ENCODE measurements at places on chromosomes 6 and 20.

DNA sequence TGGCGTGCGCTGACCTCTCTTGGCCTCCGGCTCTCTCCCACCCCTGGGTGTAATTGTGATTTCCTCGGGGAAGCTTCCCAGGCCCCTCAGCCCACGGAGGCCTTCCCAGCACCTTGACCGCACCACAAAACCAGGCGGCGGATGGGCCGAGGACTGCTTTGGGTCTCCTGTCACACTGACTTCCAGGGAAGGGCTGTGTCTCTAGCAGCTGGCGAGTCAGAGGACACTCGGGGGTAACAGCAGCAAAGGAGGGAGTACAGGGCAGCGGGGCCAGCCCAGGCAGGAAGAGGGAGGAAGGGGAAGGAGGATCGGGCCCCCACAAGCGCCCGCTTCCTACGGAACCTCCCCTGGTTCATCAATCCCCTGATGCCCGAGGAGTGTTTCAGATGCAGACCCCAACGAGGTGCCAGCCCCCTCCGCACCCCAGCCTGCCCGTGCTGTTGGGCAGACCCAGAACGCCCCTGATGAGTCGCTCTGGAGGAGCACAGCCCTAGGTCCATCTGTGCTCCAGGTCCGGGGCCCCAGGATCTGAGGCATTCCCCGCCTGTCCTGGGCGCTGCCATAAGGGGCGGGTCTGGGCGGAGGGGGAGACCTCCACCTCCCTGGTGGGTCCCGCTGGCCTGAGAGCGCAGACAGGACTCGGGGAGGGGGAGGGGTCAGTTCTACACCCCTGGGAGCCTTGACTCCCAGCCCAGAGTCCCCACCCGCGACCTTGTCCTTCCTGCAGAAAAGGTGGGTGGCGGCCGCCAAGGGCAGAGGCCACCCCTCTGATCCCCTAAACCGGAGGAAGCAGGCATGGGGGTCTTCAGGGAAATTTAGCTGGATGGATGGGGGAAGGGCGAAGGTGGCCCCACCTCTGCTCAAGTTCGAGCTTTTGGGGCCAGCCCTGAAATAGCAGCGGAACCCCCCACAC lies 956 bp downstream of the CHRNA4 start:
- no peak for DNase-seq

DNA sequence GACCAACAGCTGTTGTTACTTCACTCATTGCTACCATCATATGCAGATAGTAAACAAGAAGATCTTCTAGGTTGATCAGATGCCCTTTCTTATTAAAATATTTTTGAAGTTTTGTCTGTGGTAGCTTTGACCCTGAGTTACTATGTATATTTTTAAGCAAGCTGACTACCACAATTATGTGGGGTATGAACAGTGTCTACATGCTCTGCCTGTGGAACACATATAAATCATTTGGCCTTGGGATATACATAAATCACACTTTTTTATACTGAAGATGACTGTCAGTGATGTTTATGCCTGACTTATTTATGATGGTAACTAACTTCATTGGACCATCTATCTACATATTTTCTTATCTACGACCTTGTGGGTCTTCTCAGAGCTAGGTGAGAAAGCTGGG lies 44.2 kb downstream of the LIN28B start:
- no peak for DNase-seq

- peak; percentile 37 for DNase-seq
These were observed 194.4 kb downstream of the KIF16B start for GRCh38 chr20:16378712-16379370.

DNA sequence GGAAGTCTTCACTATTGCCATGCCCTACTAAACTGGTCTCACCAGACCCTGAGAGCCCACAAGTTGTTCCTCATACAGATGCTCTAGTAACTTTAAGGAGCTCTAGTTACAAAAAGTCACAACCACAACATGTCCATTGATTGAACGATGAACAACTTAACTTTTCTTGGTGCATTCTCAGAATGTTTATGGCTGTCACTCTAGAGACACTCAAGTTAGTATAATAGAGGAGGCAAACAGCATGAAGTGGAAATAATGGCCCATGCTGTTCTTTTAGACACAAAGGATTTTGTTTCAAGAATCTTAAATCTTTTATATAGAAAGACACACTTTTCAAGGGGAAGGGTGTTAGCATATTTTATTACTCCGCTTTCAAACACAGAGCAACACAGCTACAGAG lies 934.4 kb downstream of the HACE1 start:
- no peak for DNase-seq

DNA sequence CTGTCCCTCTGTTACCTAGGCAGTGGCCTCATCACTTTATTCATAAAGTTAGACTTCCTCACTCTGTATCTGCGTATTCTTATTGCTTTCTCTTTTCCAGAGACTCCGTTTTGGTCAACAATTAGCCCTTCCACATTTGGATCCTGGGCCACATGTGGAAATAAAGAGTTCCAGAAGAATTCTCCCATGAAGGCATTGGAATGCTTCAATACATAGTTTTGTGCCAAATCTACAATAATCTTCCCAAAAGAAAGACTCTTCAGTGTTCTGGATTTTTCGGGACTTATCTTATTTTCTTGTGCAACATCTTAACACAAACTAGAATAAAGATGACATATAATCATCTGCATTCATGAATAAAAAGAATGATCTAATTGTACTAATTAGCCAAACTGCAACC lies 187.7 kb upstream of the BMP2 start:
- DNase-seq: no peak

- DNase-seq: no peak
These were observed 3.4 kb upstream of the RPS6KA2 start for GRCh38 chr6:166630462-166630861.

GRCh38 chr20:64238115-64238825 lies 17.3 kb upstream of the PCMTD2 start:
- no peak for DNase-seq

DNA sequence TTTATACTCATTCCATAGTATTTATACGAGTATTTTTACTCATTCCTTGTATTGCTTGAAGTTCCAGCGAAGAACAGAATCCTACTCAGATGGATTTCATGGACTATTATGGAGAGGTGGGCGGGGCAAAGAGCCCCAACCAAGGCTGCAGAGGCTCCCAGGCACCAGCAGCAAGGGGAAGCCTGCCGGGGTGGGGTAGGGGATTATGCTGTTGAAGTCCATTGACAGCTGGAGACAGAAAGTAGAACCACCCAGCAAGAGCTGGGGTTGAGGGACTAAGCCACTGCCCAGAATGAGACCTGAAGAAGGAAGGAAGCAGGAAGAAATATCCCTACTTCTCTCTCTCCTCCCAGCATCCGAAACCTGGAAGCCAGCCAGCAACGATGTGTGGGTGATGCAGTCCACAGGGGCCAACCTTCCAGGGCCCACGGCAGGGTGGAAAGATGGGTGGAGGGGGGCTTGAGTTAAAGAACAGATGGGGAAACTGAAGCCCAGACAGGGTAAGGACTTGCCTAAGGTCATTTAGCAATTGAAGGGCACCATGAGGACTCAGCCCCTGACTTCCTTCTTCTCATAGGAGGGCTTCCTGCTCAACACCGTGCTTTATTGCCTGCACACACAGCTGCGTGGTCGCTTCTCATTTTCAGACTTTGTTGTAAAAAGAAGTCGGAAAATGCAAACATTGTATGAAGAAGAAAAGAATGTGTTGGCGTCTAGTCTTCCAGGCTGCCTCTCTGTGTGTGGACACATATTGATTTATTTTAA lies 18.3 kb upstream of the GTSF1L start:
- no peak for DNase-seq

- no peak for DNase-seq
These were observed 61.6 kb downstream of the MDGA1 start for GRCh38 chr6:37636116-37636515.

DNA sequence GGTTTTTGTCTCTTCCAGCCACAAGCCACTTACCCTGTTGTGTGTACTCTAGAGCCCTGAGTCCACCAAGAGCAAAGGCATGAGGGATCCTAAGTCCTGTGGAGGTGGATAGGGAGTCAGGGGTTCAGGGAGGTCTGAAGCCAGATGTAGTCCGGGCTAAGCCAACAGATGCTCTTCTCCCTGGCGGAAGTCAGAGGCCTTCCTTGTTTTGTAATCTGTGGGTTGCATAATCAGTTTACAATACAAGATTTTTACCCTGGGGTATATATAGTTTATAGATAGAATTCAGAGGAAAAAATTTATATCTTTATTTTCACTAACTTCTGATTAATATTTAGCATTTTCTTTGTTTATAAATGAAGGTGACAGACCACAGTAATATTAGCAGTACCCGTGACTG lies 9.2 kb downstream of the LAMP5 start:
- no peak for DNase-seq

DNA sequence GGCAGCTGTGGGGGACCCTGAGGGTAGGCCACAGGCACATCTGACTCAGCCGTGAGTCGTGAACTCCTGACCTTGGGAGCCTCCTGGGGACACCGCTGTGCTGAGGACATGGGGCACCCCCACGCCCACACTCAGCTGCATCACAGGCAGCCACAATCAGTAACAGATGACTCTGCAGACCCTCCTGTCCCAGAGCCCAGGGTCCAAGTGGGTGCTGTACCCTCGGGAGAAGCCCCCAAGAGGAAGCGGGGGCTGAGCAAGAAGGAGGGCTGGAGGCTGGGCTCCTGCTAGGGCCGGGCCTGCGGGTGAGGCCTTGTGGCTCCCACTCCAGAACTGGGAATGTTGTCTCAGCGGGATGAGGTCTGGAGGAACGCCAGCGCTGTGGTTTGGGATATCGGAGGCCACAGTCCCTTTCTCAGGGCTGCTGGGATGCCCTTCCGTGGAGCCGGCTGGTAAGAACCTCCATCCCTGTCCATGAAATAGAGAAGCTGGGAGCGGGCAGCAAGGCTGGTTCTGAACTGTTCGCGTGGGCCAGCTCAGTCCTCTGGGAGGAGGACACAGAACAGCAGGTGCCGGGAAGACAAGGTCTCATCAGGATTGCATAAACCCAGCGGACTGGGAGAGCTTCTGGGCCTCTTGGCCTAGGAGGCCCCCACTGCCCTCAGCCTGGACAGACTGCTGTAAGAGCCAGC lies 3.1 kb upstream of the LAMA5 start:
- peak; percentile 80 for DNase-seq

- DNase-seq: peak; percentile 96
These were observed 4.6 kb downstream of the SMIM29 start for GRCh38 chr6:34243901-34244884.

DNA sequence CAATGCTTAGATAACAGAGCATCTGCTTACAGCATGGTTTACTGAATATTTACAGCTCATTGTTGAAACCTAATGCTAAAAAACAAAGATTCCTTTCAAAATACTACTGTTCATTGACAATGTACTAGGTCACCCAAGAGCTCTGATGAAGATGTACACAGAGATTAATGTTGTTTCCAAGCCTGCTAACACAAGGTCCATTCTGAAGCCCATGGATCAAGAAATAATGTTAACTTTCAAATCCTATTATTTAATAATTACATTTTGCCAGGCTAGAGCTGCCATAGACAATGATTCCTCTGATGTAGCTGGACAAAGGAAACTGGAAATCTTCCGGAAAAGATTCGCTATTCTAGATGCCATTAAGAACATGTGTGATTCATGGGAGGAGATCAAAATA lies 355.6 kb downstream of the TENT5A start:
- no peak for DNase-seq

DNA sequence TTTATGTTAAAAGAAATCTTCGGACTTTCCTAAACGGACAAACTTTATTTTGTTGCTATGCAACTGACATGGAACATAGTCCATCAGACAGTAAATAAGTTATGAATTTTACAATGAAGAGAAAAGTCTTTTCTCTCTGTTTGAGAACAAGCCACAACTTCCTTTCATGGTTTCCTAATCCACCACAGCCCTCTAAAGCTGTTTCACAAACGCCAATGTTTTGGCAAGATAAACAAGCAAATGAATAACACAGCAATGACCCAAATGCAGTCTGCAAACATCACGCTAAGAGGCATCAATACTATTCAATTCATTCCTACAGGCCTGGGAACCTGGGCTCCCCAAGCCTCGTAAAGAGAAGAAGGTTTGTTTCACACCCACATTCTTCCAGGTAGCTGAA lies 60.4 kb downstream of the HAO1 start:
- DNase-seq: peak; percentile 15

DNA sequence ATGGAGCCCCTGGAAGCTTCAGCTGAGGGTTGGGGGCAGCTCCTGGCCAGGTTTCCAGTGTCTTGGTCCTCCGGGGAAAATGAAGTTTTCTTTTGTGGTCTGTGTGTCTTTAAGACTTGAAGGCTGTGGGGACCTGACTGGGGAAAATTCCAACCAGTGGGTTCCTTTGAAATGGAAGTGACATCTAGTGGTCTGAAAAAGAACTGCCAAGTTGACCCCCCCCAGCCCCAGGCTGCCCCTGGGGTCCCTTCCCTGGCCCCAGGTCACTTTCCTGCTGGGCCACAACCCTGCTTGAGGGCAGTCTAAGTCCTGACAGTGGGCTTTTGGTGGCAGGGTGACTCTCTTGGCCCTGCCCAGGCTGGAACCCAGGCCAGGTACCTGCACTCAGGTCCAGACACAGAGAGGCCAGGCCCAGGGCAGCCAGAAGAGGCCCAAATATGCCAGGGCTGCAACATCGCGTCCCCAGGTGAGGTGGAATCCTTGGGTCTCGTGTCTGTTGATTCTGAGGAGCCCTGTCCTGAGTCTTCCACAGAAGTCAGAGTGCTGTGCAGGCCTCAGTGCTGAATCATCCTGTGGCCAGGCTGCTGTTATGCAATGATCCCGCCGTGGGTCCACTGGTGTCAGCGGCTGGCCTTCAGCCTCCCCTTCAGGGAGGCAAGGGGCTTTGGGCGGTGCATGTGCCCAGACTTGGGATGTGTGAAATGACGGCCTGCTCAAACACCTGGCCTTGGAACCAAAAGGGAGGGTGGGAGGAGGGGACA lies 68.4 kb downstream of the VEGFA start:
- peak; percentile 81 for DNase-seq

DNA sequence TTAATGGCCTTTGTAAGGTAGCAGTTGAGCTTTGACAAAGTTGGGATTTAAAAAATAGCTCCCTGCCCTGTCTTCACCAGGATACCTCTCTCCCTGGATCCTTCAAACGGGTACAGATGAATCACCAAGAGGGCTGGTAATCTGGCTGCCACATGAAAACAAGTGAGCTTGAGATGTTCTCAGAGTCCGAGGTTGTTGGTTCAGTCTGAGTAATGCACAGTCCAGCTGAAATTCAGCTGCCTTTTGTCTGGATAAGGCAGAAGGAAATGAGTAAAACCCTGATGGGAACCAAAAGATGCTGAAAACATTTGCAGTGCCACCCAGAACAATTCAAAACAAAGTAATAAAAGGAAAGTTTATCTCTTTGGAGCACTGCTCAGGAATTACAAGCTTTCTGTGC lies 86.8 kb downstream of the GJA1 start:
- DNase-seq: peak; percentile 99

DNA sequence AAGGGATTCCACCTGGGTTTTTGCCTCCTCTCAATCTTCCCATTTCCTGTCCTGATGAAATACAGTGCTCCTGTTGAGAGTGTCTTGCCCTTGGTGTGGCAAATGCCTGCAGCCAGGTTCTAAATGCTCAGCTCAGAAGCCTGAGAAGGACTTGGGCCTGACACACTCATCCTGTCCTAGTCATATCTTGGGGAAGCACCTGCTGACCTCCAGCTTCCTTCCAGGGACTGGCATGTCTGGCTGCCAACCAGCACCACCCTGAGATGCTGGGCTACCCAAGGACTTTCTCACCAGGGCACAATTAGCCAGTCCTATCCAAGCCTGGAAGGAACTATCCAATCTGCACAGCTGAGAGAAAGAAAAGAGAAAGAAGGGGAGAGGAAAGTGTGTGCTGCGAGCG lies 43.4 kb downstream of the LRFN2 start:
- DNase-seq: no peak
